ENCODE measurements at places on chromosomes 6 and 20.

DNA sequence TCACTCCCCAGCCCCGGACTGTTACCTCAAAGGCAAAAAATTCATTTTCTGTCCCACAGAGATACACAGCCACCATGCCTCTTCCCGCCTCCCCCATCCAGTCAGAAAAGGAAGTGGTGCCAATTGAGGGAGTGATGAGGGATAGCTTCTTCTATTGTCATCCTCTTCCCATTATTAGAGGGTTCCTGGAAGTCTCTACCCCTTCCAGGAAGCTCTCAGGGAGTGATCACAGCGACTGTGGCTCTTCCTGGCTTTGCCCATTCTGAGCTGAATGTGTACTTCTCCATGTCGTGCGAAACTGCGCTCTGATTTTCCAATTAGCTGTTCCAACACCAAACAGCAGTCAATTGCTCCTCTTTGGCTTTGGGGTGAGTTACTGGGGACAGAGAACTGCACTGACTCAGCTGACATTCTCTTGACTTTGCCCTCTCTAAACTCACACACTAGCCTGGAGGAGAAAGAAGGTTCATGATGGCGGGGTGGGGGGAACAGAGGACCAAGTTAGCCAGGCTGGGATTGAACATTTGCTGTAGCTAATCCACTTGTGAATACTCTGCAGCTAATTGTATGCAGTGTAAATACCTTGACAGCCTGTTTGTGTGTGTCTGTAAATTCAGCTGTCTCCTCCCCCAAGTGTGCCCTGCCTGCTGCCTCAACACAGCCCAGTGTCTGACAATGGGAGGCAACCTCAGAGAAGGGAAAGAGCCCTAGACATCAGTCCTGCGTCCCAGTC lies 2.4 kb upstream of the MDGA1 start:
- no peak for DNase-seq

- no peak for DNase-seq
These were observed 8.0 kb upstream of the SIM1 start for GRCh38 chr6:100472674-100473073.

DNA sequence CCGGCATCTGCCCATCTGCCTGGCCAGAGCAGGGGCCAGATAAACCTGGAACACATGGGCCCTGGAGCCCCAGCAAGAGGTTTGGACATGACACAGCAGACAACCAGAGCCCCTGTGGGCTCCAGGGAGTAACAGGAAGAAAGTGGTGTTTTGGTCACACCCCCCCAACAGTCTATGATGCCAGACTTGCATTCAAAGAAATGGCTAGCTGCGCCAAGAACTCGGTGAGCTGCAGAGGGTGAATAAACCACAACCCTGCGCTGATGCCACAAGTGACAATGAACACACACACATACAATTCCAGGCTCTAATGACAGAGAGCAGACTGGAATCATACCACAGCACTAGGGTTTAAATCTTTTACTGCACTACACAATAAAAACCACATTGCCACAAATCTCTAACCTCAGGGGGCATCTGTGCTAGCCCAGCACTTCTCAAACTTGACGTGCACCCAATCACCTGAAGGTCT lies 34.0 kb downstream of the TRERF1 start:
- DNase-seq = no peak

DNA sequence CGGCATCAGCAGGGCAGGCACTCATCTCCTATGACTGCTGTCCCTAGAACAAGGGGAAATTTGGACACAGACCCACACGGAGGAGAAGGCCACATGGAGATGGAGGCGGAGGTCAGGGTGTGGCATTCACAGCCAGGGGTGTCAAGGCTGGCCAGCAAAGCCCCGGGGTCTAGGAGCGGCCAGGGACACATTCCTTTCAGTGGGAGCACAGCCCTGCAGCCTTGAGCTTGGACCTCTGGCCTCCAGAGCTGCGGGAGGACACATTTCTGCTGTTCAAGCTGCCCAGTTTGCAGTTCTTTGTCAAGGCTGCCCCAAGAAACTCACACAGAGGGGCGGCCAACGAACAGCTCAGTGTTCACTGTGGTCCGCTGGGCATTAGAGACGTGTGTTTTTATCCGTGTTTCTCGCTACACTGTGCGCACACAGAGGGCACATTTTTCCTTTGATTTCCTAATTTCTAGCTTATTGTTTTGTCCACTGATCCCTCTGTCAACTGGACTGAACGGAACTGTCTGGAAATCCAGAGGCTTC lies 93.4 kb upstream of the MPC1 start:
- DNase-seq = no peak

DNA sequence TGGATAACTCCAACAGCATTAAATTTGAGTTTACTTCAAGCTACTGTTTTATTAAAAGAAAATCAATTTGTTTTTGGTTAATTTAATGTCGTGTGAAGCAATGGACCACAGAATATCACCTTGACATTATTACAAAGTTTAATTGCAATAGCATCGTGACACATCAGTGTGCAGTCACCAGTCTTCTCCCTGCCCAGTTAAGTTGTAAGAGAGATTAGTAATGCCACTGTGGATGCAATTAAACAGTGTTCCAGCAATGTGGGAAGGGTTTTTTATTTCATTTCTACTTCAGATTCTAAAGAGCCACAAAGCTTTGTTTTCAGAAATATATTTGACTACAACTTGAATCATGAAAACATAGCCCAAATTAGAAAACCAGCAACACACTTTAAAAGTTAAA lies 128.7 kb downstream of the SYNE1 start:
- no peak for DNase-seq

DNA sequence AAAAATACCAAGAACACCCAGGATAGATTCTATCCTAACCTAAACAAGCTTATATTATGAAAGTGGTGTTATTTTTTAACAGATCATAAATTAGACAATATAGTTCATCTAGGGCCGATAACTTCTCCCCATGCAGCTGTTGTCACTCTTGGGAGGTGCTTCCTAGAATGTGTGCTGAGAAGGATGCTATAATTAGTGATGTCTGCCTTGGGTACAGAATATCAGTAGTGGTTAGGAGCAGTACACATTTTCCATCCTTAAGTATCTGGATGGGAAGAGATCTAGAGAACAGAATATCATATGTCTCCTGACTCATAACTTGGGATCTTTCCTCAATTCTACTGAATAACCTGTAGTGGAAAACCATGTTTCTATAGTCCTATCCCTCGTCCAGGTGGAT lies 214.5 kb downstream of the BCKDHB start:
- DNase-seq = no peak

- no peak for DNase-seq
These were observed 60.1 kb upstream of the MAP3K7 start for GRCh38 chr6:90646940-90647339.

DNA sequence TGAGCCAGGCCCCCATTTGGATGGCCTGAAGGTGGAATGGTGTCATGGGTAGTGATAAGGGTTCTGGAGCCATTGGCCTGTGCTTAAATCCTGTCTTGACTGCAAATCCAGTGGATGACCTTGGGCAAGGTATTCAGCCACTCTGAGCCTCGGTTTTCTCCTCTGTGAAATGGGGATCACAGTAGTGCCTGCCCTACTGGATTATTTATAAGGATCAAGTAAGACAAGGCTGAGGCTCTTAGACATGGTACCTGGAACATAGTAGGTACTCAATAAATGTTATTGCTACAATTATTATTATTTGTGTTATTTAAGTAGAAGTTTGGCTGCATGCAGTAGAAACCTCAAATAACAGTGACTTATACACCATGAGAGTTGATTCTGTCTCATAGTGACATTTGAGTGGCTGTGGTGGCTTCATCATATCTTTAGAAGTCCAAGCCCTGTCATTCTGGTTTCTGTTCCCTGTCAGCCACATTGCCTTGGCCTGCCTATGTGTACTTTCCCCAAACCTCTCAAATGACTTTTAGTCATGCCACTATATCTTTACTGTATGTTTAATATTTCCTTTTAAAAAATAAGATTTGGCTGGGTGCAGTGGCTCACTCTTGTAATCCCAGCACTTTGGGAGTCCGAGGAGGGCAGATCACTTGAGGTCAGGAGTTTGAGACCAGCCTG lies 37.6 kb upstream of the CHMP4B start:
- DNase-seq = no peak

GRCh38 chr6:43339168-43339567 lies 30.3 kb downstream of the ZNF318 start:
- DNase-seq = no peak

DNA sequence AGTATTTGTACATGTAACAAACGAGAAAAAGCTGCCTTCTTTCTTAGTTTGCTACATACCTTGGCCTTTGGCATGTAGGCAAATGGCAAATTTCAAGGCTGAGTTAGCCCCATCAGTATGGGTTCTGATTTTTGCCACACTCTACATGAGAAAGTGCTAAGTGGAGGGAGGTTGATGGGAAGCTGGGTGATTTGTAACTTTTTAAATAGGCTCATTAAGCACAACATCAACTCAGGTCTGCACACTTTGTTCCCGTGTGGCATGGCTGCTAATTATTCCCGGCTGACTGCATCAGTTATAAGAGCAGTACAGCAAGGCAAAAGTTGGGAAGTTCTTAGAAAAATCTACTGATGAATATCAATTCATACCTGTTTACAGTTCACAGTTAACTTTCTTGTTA lies 172.8 kb upstream of the MAP3K7 start:
- no peak for DNase-seq

GRCh38 chr20:4949833-4950178 lies 51.5 kb downstream of the SLC23A2 start:
- DNase-seq = peak; percentile 37

- no peak for DNase-seq
These were observed 80.6 kb upstream of the PROKR2 start for GRCh38 chr20:5397393-5397792.

- no peak for DNase-seq
These were observed 61.3 kb downstream of the TRERF1 start for GRCh38 chr6:42390228-42390934.

GRCh38 chr20:43993560-43993959 lies 78.9 kb downstream of the TOX2 start:
- no peak for DNase-seq

GRCh38 chr20:21719592-21720214 lies 14.2 kb downstream of the PAX1 start:
- DNase-seq = peak; percentile 82

DNA sequence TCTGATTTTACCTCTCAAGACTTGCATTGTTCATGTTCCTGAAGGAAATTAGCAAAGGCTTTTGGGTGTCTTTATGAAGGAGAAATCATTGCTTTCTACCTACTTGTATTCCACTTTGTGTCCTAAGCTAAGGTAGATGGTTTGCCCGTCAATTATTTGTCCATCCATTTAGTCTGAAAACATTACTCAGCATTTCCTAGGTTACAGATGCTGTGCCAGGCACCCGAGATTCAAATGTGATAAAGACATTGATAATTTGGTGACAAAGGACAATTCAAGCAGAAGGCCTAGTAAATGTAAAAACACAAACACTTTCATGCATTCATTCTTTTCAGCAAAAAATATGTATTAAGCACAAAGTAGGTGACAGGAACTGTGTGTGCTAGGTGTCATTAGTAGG lies 251.1 kb downstream of the FARS2 start:
- no peak for DNase-seq

DNA sequence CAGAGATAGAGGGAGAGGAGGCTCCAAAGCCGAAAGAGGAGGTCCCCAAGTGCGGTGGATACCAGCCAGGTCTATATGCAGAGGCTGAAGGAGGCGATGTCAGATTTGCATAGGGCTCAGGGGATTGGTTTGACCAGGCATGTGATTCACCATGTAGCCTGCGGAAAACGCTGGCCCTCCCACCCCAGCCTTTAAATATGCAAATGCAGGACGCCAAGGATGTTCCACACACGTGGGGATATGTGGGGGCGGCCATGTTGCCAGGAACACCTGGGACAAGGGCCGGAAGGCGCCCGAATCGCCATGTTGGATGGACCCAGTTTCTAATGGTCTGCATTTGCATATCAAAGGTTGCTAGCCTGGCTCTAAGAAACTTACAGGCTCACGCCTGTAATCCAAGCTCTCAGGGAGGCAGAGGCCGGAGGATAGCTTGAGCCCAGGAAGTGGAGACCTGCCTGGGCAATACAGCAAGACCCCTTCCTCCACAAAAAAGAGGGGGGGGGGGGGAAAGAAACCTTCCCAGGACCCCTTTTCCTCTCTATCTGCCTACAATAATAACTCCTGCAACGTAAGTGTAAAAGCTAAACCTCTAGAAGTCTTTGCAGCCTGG lies 110.5 kb downstream of the TULP4 start:
- DNase-seq = no peak

DNA sequence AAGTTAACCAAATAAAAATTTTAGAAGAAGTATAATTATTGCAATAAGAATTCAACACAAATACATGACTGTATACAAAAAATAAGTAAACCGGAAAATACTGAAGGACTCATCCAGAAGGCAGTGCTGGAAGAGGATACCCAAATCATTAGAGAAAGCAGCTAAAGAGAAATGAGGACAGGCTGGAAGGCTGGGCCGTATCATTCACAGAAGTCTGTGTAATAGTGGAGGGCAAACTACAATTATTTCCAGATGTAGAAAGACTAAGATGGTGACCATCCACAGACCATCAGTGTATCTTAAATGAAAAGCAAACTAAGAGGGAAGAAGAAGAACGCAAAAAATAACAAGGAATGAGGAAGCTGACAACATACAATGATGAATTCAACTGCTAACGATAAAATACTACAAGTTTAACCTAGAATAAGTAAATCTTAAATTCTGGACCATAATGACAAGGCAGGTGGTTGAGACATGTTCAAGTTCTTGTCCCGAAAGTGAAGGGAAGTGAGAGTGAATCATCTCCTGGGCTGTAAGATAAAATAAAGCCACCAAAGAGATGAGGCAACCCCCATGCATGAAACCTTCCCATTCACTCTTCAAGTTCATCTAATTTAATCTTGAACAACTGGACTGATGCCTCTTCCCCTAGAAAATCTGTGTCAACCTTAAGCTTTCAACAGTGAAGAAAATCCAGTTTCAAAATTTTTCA lies 71.5 kb downstream of the SLC23A2 start:
- DNase-seq = no peak

DNA sequence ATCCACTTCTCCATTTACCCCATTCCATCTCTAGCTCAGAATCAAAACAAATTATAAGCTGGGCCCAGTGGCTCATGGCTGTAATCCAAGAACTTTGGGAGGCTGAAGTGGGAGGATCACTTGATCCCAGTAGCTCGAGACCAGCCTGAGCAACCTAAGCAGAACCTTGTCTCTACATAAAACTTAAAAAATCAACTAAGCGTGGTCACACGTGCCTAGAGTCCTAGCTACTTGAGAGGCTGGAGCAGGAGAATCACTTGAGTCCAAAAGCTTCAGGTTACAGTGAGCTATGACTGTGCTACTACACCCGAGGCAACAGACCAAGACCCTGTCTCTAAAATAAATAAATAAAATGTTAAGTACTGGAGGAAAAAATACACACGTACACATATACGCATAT lies 74.7 kb upstream of the RUNX2 start:
- no peak for DNase-seq

GRCh38 chr6:109491207-109491938 lies 8.4 kb upstream of the ZBTB24 start:
- no peak for DNase-seq

- DNase-seq = no peak
These were observed 15.0 kb downstream of the FKBP5 start for GRCh38 chr6:35673755-35674154.

- DNase-seq = peak; percentile 35
These were observed 37.4 kb downstream of the ANGPT4 start for GRCh38 chr20:878511-879307.

- peak; percentile 34 for DNase-seq
These were observed 97.1 kb upstream of the GRIK2 start for GRCh38 chr6:101296169-101296960.

- DNase-seq = no peak
These were observed 696 bp upstream of the SUPT3H start for GRCh38 chr6:45378334-45378926.
